Activated gamma-delta T cell treated with anti-CD3 and anti-CD28 coated beads, Interleukin-2, amount 50 U/mL, for 16 hours (primary cell): ENCODE measurements at places on chromosomes 1 and 21.

DNA sequence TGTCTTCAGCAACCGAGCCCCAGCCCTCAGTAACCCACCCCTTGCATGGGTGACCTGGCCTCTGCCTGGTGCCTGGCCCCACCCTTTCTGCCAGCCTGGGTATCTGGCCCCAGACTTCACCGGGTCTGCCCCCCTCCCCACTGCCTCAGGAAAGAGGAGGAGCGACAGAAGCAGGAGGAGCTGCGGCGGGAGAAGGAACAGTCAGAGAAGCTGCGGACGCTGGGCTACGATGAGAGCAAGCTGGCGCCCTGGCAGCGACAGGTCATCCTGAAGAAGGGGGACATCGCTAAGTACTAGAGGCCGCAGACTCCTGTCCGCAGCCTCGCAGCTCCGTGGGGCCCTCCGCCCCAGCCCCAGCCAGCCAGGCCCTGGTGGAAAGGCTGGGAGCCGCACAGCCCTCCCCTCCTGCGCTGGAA, 6.1 kb downstream of the TNFRSF25 start:
- no peak for DNase-seq

DNA sequence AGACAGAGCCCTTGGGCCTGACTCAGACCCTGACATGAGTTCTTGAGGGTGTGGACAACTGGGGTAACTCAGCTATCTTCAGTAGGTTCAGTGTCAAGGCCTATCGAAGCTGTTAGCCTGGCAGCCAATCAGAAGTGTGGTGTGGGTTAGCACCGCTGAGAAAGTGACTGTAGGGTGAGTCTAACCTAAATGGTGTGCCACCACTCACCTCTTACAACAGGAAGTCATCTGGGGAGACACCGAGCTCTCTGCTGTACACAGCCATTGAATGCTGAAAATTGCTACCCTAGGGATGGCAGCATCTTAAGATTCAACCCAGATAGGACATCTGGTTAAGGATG, 44.6 kb downstream of the RASSF5 start:
- DNase-seq = peak; percentile 62

GRCh38 chr1:167427848-167428247, 90.5 kb downstream of the CD247 start:
- DNase-seq = no peak

- no peak for DNase-seq
These were observed 251.8 kb downstream of the NPHP4 start for GRCh38 chr1:5740450-5740849.

DNA sequence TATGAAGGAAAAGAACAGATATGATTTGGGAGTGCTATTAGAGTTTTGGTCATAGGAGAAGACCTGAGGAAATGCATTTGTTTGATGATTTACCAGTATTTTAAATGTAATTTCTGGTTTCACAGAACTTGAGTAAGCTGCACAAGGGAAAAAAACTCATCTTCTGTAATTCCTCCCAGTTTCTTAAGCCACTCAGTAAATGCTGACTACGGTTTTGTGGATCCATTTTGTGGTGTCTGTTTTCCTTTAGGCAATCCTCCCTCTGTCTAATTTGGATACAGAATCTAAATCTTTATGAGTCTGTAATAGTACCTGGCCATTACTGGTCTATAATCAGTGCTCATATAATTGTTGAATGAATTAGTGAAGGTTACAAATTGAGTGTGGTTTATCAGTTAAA, 72.0 kb downstream of the OLFML2B start:
- DNase-seq = no peak

- DNase-seq = no peak
These were observed 3.4 kb upstream of the FAM131C start for GRCh38 chr1:16076865-16077238.

- no peak for DNase-seq
These were observed 155.3 kb downstream of the ADSS2 start for GRCh38 chr1:244296447-244296846.

DNA sequence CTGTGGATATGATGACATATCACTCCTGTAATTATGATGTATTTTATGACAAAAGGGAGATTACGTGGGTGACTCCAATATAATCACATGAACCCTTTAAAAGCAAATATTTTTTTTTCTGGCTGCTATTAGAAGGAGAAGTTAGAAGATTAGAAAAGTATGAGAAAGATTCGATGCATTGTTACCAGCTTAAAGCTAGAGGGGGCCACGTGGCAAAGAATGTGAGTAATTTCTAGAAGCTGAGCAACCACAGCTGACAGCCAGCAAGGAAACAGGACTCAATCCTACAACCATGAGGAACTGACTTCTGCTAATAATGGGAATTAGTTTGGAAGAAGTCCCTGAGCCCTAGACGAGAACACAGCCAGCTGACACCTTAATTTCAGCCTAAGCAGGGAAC, 56.3 kb upstream of the C1orf87 start:
- no peak for DNase-seq

DNA sequence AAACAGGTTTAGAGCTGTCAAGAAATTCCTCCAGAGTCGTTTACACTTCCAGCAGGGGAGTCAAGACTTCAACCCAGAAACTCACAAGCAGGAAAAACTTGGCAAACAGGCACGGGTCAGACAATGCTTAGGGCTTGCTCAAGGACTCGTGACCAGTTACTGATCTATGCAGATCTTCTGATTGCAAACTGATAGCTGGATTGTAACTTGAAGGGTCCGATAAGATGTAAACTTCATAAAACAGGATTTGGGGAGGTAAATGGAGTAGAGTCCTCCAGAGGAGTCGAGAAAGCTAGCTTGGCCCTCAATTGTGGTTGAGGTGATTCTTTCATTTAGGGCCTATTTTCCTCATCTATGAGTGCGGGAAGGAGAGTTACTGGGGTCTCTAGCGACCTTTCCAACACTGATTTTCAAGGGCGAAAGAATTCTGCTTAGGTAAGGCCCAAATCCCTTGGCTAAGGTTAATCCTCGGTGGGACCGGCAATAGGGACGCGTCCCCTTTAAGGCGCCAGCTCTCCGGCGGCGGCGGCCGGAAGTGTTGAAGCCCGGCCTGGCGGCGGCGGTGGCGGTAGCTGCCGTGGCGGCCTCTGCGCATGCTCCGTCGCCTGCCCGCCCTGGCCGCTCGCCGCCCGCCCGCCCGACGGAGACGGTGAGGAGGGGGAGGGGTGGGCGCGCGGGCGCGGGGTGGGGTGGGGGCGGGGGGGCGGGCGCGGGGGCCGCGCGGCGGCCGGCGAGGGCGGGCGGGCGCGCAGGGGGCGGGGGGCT, at the start of gene GMEB1:
GMEB1 (plus strand) TSS at position 594 of the 765 bp plus-strand sequence. CDS start 14,829 bp downstream, outside the sequence.
- DNase-seq = peak; percentile 75

DNA sequence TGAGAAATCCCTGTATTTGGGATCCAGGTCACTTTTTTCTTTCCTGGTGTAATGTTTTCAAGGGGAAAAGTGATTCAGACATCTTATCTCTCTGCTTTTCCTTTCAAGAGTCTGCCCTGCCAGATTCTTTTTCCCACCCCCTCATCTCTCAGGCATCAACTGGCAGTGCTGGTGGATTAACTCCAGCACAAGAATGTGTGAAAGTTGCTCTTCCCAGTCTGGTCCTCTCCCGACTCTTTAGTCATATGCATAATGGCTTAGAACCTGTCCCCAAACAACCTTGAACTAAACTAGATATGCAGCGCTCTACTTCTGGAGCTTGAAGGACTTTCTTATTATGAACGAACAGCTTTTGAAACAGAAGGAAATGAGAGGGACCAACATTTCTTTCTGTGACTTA, 88.5 kb downstream of the SLC44A5 start:
- DNase-seq = no peak

DNA sequence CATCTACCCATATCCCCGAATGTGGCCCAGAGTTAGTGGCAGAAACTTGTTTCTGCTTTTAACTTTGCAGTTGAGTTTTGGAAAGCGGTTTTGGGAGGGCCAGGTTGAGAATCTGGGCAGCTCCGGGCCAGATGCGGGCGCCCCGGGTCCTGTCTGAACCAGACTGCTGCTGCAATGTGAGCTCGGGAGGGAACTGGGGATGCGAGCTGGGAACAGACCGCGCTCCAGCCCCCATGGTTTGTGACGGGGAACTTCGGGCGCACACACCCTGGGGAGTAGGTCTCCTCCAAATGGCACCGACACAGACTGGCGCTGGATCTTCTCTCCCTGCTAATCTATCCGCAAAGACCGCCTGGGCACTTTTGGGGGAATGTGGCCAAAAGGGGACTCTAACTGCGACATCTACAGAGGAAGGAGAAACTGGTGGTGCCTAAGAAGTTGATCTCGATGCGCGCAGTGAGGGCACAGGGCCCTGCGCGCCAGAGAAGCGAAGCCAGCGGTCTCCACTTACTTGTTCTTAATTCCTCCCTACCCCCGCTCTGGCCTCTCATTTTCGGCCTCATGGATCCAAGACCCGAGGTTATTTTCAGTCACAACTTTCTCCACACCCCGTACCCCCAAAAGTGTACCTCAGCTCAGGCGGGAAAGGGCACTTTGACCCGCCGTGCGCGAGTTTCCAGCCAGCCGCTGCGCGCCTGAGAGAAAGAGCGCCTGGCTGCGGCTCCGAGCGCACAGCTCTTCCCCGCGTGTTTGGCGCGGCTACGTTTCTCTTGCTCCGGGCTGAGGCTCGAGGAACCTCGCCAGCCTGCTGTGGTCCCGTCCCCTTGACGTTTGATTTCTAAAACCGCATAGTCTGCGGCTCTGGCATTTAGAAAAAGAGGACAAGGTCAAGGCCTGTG, 411.0 kb upstream of the ESRRG start:
- DNase-seq = no peak

GRCh38 chr1:72946903-72947499, 664.7 kb upstream of the NEGR1 start:
- DNase-seq = no peak

GRCh38 chr1:47579809-47580208, 142.0 kb downstream of the FOXD2 start:
- no peak for DNase-seq

DNA sequence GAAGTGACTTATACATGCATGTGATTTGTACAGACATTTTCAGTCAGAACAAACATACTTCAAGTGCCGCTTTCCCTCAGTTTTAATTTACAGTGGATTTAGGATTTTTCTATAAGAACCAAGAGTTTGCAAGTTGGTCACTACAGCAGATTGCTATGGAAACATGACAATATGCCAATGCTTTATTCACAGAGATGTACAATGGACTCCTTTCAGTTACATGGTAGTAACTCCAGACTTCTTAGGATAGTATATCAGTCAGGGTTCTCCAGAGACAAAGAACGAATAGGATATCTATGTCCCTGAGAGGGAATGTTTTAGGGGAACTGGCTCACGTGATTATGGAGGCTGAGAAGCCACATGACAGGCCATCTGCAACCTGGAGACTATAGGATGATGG, 27.4 kb downstream of the IFI44 start:
- DNase-seq = no peak

GRCh38 chr1:212237651-212238050, 47.6 kb upstream of the PPP2R5A start:
- DNase-seq = no peak

DNA sequence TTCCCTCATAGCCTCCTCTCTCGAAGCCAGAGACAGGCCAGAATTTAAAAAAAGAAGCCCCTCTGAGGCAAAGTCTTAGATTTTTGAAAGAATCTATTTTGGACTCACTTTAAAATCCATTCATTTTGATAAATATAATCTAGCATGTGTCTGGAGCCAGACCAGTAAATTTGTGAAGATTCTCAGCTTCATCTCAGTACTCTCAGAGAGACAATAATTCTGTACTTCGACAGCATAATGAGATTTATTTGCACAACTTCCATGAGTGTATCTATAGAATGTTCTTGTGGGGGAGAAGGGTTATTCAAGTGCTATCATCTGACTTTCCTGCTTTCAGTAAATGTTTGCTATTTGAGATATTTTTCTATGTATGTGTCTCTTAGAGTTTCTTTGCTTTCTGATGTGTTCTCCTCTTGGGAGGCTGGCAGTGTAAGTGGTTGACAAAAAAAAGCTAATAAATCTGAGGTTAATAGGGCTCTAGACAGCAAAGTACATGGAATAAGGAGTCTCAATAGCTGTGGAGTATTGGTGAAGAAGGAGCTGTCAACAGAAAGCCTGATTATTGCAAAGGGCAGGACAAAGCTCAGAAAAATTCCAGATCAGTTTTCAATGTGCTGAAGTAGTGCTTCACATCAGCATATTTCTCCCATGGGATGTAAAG, 223.0 kb downstream of the PTBP2 start:
- DNase-seq = no peak

DNA sequence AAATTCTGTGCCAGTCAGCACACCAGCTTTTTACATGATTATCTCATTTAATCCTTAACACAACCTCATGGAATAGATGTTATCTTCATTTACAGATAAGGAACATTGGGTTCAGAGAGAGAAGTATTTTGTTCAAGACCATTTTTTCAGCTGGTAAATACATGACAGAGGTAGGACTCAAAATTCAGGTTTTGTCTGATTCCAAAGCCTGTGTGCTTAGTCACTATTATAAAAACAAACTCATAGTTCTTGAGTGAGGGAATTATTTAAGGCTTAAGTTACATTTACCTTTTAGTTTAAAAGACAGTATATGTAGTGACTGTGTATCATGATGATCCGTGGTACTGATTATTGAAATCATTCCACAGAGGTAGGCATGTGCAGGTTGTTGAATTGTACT, 125.2 kb downstream of the MAGI3 start:
- no peak for DNase-seq

DNA sequence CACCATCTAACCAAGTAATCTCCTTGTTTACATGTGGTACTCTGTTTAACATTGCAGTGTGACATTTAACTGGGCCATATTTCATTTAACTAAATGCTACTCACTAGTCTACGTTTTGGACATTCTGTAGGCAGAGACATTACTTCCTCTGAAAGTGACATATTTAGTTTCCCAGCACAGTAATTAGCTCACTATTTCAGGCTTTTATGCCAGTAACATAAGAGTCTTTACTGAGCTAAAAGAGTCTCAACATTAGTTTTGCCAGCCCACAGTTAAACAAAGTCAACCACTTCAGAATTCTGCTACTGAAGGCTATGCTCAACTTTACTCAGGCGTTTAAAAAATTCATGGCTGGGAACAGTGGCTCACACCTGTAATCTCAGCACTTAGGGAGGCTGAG, 2.6 kb upstream of the TNFRSF9 start:
- no peak for DNase-seq

GRCh38 chr1:215345766-215346165, 221.3 kb upstream of the KCTD3 start:
- no peak for DNase-seq

DNA sequence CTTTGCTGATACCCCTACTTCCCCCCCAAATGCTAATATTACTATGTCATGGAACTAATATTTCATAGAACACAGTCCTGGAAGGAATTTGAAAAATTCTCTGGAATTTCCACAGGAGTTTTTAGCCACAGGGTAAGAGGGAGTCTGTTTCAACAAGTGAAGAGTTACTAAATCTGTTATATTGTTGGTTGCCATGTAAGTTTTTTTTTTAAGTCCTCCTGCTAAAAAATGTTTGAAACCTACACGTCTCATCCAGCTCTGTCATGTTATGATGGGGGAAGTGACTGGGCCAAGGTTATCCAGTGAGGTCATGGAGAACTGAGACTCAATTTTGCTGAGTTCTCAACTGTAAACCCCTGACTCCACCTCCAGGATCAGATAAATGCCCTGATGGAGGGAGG, 60.8 kb upstream of the USP24 start:
- no peak for DNase-seq

GRCh38 chr1:52239708-52240001, 97.8 kb downstream of the ZFYVE9 start:
- DNase-seq = no peak
